ENCODE measurements at places on chromosomes 16 and 17.

- DNase-seq, result no peak
Observed at GRCh38 chr16:67780847-67781564, 25.4 kb downstream of the RANBP10 start.

GRCh38 chr17:67518876-67519275 is 141.8 kb downstream of the PITPNC1 start:
- no peak for DNase-seq

DNA sequence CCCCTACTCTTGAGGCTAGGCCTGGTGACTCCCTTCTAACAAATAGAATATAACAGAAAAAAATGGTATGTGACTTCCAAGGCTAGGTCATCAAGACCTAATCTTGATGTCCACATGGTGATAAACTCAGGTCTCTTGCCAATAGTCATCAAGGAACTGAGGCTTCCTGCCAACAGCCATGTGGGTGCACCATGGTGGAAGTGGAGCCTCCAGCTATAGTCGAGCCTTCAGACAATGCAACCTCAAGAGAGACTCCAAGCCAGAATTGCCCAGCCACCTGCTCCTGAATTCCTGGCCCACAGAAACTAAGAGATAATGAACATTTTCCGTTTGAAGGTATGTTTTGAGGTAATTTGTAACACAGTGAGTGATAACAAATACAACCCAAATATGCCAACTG is 55.9 kb upstream of the SREBF1 start:
- DNase-seq, result no peak

DNA sequence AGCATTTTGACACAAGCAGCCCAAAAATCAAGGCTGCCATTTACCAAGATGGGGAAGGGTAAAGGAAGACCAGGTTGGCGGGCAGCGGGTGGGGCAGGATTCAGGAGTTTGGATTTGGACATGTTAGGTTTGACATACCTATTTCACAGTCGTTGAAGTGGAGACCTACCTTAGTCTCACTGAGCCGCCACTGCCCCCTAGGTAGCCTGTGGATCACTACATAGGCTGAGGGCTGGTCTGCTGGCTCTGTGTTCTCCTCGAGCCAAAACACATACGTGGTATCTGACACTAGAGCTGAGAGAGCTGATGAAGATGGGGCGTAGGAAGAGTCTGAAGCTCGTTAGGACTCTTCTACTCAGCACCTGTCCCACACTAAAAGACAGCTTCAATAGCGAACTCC is 115.1 kb downstream of the HIC1 start:
- no peak for DNase-seq

- DNase-seq, result peak; percentile 67
Observed at GRCh38 chr17:40362696-40363110, 1.8 kb downstream of the GJD3 start.

GRCh38 chr16:66848172-66848571 is 4.0 kb downstream of the CA7 start:
- no peak for DNase-seq

DNA sequence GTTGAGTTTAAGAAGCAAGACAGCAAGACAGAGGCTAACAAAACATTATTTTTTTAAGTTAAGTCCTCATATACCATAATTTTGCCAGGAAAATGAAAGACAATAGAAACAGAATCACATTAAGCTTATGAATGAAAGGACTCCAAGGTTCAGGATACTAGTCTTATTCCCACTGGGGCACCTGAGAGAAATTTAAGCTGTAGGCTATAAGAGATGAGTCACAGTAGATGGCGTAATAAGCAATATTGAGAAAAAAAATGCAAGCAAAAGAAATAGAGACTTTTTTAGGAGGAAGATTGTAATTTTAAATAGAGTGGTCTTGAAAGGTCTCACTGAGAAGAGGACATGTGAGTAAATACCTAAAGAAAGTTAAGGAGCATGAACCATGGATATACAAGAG is 57.1 kb upstream of the KIF2B start:
- no peak for DNase-seq

- DNase-seq, result no peak
Observed at GRCh38 chr17:76051561-76051960, 20.8 kb downstream of the SRP68 start.

GRCh38 chr17:40303009-40303657 is 5.8 kb upstream of the RARA start:
- peak; percentile 66 for DNase-seq

DNA sequence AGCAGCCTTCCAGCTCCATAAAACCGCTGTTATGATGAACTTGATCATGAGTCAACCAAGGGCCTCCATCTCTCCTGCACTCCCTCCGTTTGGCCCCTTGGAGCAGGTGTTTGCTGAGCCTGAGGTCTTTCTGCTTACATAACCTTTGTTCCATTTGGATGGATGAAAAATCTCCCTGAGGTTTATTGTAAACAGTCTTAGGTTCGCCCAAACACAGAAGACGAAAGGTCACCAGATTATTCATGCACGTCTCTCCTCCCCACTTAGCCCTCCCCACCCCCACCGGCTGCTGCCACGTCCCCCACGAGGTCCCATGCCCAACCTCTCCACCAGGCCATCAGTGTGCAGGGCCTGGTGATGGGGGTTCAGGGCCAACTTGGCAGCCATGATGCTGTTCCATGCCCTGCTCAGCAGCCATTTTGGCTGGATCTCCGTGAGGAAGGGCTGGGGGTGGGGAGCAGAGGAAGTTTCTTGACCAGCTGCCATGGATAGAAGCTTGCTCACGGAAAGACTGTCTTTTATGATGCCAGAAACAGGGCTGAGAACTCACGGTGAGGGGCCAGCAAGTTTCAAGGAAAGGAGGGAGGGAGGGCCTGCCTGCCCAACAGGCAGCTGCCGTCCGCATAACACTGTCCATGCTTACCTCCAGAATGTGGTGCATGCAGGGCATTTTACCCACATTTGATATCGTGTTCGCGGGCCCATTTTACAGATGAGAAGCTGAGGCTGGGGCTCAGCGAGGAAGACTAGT is 47.8 kb upstream of the FOXF1 start:
- DNase-seq, result no peak

DNA sequence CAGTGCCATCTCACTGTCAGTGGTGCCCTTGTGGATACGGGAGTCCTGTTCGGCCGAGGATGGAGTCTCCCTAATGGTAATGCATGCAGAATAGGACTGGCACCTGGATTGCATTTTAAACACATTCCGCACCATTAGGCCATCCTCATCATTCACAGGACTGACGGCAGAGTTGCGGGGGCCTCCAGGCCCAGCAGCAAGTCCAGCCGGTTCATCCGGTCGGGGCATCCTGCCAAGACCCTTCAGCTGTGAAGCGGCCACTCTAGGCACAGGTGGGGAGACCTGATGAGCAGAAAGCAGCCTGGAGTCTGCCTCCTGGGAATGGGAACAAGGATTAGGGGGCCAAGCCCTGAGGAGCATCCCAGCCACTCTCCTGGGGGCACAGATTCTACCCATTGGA is 90.3 kb upstream of the XYLT1 start:
- DNase-seq, result no peak

DNA sequence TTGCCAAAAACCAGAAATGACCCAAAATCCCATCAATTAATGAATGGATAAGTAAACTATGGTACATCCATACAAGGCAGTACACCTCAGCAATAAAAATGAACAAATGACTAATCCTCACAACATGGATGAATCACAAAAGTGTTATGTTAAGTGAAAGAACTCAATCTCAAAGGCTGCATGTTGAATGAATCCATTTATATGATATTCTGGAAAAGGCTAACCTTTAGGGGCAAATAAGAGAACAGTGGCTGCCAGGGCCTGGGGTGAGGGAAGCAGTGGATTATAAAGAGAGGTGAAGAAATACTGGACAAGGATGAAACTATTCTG is 46.1 kb upstream of the MSI2 start:
- DNase-seq, result no peak

DNA sequence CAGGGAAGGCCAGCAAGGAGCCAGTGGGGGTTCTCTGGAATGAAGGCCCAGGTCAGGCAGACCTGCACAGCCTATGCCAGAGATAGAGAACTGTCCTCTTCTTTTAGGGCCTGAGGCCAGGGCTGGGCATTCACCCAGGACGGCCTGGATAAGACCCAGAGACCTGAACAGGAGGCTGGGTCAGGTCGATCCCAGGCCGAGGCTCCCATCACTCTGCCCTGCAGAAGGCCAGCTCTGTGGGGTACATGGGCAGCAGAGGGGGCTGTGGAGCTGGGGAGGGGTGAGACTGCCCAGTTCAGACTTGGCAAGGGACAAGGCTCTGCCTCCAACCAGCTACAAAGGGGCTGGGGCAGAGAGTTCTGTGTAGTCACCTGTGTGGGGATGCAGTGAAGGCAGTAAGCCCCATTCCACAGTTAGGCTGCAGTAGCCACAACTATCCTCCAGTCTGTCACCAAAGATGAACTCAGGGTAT is 14.6 kb downstream of the HSD11B2 start:
- no peak for DNase-seq

- no peak for DNase-seq
Observed at GRCh38 chr16:63702981-63703590, 1418.8 kb downstream of the CDH11 start.
